ENCODE measurements at places on chromosomes 3 and 15.
A peak's percentile ranks its signal among the peaks of the same experiment; 100 is the strongest.

DNA sequence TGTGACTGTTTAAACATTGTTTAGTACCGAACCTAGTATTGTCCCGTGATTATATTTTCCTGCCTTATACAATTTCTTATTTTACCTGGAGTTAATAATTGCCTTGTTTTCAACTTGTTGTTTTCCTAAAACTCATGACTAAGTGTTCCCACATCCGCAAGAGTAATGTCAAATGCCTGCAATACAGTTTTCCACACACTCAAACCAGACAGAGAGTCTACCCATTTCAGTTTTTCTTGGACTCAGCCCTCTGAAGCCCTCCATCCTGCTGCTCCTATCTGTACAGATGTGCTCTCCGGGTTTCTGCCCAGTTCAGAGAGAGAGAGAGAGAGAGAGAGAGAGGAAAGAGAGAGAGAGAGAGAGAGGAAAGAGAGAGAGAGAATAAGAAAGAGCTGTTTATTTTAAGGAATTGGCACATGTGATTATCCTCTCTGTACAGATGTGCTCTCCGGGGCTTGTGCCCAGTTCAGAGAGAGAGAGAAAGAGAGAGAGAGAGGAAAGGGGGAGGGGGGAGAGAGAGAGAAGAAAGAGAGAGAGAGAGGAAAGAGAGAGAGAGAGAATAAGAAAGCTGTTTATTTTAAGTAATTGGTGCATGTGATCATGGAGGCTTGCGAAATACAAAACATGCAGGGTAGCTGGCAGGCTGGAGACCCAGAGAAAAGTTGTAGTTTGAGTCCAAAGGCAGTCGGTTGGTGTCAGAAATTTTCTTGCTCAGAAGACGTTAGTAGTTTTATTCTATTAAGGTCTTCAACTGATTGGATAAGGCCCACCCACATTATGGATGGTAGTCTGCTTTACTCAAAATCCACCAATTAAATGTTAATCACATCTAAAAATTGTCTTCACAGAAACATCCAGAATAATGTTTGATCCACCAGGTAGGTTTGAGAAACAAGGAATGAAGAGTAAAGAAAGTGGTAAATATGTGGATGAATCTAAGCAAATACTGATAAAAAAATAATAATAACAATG is 104.1 kb upstream of the GOLGA8J start:
- DNase-seq: no peak

GRCh38 chr15:66566963-66567531 is 1.2 kb upstream of the LCTL start:
- DNase-seq: peak; percentile 64

DNA sequence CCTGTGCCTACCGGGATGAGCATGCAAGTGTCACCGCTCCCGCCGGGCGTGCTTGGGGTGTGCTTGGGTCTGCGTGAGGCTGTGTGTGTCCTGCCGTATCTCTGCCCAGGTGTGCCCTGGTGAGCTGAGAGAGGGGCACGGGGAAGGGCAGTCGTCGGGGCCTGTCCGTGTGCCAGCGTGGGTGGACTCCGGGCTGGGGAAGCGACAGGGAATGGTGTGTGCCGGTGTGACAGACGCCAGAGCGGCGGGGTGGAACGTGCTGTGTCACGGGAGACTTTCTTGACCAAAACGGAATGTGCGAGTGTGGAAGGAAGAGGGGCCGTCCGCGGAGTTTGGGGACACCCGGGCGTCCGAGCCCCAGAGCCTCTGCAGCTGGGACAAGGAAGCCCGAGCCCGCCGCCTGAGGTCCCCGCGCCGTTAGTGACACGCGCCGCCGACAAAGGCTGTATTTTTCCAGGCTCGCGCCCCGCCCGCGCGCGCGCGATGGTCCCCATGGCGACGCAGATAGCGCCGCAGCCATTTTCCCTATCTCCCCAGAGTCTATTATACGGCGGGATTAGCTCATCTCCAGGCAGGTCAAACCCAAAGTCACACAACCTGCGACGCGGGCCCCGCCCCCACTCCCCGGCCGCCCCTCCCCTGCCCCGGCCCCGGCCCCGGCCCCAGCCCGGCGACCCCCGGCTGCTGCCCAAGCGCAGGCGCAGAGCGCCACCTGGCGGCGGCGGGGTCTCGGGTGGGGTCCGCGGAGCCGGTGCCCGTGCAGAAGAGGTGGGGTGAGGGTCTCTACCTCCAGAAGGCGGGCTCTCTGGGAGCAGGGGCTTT is 4.5 kb upstream of the GATA2 start:
- peak; percentile 41 for DNase-seq

DNA sequence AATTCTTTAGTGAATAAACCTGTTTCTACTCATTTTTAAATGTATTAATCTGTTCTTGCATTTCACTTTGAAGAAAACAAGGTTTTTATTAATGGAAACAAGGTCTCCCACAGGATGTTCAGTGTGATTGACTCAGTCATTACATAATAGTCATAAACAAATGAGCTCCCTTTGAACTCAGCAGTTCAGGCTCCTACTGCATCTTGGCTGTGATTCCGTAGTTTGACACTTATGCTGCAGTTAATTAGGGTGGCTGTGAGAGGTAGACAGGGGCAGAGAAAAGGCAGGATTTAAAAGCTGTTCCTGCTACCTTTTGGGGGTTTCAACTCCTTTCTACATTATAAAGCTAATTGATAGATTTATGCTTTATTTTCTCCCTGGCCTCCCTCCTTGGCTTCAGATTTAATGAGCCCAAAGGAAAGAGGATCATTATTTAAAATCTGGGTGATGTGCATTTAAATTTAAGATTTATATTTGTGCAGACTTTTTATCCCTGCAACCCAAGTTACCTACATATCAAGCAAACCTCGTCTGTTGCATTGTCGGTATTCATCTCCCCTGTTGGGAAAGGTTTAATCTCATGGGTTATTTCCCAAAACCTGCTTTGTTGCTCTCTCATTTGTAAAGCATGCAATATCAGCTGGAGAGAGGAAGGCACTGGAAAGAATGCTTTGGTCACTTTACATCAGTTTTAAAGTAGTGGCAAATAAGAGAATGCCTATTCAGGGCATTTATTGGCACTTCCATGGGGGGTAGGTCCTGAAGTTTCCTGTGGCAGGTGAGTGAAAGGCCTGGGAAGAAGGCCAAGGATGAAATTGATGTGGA is 345.0 kb upstream of the NR2E3 start:
- DNase-seq: no peak

DNA sequence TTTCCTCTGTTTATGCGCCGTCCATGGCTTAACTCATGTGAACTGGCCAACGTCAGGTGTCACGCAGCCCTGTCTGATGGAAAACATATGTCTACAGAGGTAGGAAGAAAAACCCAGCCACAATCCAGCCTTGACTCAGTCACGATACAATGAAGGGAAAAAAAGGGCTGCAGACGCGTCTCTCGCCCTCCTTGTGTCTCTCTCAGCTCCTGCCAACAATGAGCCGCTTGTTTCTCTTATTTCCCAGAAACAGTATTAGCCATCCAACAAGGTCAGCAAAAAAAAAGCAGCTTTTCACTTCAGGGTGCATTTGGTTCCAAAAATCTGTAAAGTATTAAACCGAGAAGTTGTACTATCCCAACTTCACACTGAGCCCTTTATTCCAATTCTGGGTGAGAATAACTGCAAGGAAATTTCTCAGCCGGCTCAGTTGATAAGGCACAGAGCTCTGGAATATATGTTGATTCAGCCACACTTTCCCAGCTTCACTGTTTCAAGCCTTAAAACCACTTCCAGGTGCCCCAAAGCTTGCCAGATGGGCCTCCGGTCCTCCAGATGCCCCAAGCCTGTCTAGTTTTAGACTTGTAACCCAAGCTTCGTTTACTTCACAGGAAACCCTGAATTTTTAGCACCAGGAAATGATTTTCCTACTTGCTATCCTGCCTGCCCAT is 79.4 kb downstream of the TM4SF4 start:
- DNase-seq: no peak

DNA sequence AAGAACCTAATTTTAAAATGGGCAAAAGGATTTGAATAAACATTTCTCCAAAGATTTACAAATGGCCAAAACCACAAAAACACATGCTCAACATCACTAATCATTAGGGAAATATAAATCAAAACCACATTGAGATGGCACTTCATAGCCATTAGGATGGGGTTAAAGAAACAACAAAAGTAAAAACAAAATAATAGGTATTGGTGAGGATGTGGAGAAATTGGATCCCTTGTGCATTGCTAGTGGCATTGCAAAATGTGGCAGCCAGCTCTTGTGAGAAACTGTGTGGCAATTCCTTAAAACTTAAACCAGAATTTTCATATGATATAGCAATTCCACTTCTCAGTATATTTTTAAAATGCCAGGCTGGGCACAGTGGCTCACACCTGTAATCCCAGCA is 126.5 kb downstream of the STT3B start:
- no peak for DNase-seq

- DNase-seq: no peak
Observed at GRCh38 chr3:118991775-118992174, 42.9 kb downstream of the IGSF11 start.

- DNase-seq: no peak
Observed at GRCh38 chr3:98109807-98110549, 20.5 kb upstream of the OR5H1 start.

DNA sequence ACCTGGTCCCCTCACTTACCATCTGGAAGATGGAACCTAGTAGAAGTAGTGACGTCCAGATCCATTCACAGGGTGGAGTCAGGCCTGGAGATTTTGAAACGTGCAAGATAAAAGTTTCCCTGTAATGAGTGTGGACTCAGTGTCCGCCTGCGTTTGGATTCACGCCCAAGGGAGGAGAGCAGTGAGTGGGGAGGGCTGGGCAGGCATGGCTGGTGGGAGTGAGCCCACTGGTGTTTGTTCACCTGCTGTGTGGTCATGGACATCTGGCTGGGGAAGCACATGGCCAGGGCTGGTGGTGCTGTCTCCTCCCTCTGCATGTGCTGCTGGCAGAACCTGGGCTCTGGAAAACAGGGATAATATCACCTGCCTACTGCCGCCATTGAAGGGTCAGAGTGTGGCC is 37.0 kb downstream of the RLBP1 start:
- no peak for DNase-seq

DNA sequence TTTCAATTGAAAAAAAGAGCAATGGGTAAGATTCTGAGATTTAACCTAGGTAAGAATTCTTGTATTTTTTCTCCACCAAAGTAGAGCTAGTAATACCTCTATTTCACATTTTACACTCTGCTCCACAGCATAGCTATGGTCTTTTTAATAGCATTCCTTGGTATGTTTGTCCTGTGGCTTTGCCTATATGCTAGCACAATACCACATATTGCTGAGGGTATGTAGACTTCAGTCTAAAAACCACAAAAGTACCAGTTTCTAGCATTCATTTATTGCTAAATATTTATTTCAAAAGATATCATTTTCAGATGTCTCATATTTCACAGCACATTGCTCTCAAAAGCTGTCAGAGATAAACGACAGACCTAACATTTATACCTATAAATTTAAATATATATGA is 18.2 kb upstream of the EOGT start:
- no peak for DNase-seq

DNA sequence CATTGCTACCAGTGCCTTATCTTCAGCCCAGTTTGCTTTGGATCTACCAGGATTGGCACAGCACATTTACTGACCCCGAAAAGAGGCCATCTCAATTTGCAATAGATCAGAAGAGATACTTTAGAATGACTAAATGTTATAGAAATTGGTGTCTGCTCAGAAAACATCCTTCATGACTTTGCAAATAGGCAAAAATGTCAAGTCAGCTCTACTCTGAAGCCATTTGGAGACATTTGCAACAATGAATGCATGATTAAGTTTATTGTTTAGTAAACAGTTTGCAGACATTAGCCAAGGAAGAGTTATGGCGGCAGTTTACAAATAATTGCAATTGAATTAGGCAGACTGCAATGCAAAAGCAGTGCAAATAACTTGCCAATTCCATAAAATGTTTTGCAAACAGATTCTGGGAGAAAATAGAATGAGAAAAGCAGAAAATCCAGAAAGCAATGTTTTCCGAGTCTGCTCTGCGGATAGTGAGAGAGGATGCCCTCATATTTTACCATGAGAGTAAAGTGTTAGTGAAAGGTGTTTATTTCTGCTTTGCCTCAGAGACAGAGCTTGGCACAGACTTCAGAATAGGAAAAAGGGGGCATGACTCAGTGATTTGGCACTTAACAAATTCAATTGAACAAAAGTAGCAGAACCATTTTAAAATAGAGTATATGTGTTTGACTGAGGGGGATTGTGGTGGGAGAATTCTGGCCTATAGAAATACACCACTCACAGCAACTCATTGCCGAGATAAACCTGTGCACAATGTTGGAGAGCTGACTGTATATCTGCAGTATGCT is 334.9 kb upstream of the NR2F2 start:
- DNase-seq: no peak

DNA sequence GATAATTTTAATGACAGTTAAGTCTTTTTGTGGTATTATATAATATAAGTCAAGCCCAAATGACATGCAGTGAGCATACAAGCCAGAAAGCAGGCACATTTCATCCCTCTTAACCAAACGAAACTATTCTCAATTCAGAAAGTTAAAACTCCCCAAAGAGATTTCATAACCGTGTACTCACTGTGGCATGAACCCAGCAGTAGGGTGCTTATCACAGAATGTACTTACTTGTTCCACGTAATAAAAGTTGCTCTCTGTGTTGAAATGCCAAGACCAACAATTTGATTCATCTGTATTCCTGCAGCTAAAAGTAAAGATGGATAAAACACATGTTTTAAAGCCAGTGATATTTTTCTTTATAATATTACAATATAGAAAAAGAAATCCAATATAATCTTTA is 12.1 kb downstream of the GK5 start:
- no peak for DNase-seq

GRCh38 chr15:33095641-33096040 is 98.9 kb downstream of the FMN1 start:
- DNase-seq: no peak

GRCh38 chr3:195106418-195106906 is 164.5 kb downstream of the XXYLT1 start:
- peak; percentile 70 for DNase-seq

DNA sequence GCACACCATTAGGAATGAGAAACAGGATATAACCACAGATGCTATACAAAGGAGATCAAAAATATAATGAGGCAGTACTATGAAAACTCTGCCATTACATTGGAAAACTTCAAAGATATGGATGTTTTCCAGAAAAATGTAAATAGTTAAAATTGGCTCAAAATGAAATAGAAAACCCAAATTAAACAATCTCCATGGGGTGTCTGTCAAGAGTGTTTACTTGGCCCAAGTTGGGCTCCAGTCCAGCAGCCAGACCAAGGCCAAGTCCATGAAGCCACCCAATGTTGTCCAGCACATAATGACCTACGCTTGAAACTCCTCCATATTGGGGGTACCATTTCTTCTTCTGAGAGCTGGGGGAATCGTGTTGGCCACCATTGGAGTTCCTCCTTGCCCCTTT is 37.1 kb downstream of the CTXND1 start:
- no peak for DNase-seq

- no peak for DNase-seq
Observed at GRCh38 chr3:151875759-151876158, 2.3 kb downstream of the SUCNR1 start.

DNA sequence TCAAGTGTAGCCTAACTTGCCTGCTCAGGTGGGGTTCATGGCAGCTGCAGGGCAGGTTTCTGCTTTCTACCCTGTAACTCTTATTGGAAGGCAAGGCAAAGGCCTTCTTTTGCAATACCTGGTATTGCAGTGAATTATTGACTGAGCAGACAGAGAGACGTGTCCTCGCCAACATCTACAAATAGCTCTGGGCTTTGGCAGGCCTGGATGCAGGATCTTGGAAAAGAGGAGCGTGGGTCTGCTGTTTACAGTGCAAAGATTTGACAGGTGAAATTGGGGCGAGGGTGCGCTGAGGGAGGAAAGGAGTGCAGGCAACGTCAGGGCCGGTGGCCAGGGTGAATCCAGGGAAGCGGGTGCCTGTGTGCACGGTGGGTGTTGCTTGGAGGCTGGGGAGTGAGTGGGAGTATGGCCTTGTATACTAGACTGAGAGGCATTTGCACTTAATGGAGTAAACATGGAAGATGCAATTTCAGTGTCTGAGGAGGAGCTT is 44.5 kb downstream of the ST6GAL1 start:
- no peak for DNase-seq

Measured in CD4-positive, alpha-beta T cell treated with Interleukin-4 for 1 hour (primary cell).